H9 (cell line): ENCODE measurements at places on chromosomes 6 and 20.

- DNase-seq: peak; percentile 80
Observed at GRCh38 chr6:3229566-3230178, 2.2 kb upstream of the TUBB2B start.

DNA sequence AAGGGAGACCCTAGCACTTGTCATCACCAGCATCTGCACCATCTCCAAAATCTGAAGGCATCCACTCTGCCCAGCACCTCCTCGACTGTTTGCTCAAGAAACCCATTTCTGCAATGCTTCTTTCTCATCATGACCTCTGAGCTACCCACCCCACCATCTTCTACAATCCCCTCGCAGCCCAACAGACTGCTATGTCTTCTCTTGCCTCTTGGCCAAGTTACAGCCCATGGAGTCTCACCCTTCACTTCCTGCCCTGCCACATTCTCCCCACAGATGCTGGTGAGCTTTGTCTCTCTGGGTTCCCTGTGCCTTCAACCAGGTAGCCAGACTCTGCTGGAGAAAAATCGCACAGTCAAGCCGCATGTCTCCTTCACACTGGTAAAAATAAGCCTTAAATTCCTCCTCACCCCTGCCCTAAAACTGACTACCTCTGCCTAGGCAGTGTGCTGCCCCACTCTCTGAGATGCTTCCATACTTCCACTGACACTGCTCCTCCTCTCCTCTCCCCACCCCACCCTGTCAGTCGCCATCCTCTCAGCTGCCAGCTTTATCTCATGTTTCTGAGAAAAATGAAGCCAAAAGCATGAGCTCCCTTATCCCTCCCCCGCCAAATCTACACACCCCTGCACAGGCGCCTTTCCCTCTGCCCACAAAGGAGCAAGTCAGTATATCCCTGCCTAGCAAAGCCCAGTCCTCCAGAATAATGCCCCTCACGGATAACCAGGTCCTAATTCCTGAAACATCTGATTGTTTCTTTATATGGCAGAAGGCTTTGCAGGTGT is 2.3 kb upstream of the TXNDC5 start:
- DNase-seq: no peak

DNA sequence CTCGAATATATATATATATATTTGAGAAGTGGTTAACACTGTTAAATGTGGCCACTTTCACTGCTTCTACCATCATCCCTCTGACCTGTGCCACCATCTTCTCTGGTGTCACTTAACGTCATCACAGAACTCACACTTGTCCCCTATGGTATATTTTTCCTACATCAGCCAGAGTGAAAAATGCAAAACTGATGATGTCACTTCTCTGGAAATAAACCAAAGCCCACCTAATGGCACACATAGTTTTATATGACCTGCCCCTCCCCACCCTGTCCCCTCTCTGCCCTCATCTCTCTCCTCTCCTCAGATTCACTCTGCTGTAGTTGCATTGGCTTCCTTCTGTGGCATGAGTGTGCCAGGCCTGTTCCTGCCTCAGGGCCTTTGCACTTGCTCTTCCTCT is 63.9 kb upstream of the IFNGR1 start:
- DNase-seq: no peak

DNA sequence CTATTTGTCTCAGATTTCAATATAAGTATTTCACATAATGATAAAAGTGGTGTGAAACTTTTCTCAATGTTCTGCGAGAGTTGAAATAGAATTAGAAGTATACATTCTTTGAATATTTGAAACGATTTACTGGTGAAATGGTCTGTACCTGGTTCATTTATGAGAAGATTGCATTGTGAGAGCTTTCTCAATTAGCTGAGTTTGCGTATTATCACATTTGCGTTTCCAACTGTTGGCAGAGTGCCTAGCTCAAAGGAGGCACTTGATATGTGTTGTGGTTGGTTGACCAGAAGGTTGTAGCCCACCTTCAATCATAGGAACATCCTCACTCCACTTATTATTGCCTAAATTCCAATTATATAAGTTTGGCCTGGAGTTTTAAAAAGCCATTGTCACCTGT is 58.8 kb upstream of the EXOC2 start:
- no peak for DNase-seq

DNA sequence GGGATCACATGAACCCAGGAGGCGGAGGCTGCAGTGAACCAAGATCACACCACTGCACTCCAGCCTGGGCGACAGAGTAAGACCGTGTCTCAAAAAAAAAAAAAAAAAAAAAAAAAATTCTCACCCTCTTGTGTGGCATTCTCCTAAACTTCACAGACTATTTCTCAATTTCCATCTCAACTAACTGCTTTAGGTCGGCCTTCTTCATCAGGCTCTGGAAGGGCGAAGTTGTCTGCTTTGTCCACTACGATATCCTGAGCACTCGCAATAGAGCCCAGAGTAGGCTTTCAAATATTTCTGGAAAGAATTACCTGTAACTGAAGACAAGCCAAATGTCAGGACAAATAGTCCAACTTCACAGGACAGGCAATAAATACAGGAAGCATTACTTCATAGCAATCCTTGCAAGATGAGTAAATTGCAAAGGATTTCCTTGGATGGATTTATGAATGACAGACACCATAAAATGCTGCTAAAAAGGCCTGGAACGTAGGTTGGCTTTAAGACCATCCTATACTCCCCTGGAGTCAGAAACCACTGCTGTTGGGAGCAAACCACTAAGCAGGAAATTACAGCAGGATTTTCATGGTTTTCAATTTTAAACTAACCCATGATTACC is 116.3 kb upstream of the SLC2A12 start:
- DNase-seq: no peak

GRCh38 chr20:3710703-3711483 is 1.5 kb downstream of the SIGLEC1 start:
- peak; percentile 86 for DNase-seq
